HCT116 (cell line): ENCODE measurements at places on chromosomes 16 and 17. TPM values are rescaled to one million over a fixed set of nuclear protein-coding genes. Genes with fewer than 3 reads are reported as not detected.
A peak's percentile ranks its signal among the peaks of the same experiment; 100 is the strongest.

SLC2A4 gene
- total RNA-seq: 2.5 TPM

KRTAP3-1 gene
- total RNA-seq: not detected

DNA sequence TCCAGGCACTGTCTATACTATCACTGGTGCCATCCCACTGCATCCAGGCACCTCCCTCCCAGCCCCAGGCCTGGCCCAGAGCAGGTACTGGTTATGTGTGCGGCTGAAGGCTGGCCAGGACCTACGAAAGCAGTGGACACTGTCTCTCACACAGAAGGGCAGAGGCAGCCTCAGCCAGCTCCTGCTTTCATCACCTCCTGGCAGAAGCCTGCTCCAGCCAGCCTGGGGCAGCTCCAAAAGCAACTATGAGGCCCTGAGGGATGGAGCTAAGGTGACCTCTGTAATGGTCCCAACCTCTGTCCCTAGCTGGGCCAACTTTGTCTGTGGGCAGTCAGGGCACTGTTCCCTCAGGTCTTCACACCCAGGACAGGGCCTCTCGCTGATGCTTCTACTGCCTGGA lies 18.8 kb downstream of the HSD11B2 start:
- no peak for DNase-seq
- no peaks in the 10 kb centered on the region for H3K36me3 ChIP-seq
- no peak overlapping the region for H3K27ac ChIP-seq

DNA sequence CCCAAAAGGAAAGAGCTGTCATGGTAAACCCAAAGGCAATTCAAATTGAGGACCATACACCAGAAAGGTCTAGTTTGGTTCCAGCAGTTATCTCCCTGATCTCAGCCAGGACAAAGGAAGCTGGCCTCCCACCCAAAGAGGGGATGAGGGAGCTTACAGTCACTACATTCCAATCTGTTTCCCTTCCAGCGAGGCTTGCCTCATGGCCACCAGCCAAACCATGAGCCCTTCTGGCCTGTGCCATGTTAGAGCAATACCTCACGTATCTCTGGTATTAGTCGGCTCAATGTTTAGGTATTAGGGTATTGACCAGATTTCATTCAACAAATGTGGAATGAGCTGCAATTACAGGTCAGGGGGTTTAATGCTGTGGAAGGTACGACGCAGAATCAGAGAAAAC lies 8.4 kb downstream of the NDUFAB1 start:
- H3K4me3 ChIP-seq: no peak overlapping the region
- no peak for DNase-seq
- H3K36me3 ChIP-seq: peaks cover 61% of the 10 kb centered on the region
- H3K27me3 ChIP-seq: no peaks in the 10 kb centered on the region

DNA sequence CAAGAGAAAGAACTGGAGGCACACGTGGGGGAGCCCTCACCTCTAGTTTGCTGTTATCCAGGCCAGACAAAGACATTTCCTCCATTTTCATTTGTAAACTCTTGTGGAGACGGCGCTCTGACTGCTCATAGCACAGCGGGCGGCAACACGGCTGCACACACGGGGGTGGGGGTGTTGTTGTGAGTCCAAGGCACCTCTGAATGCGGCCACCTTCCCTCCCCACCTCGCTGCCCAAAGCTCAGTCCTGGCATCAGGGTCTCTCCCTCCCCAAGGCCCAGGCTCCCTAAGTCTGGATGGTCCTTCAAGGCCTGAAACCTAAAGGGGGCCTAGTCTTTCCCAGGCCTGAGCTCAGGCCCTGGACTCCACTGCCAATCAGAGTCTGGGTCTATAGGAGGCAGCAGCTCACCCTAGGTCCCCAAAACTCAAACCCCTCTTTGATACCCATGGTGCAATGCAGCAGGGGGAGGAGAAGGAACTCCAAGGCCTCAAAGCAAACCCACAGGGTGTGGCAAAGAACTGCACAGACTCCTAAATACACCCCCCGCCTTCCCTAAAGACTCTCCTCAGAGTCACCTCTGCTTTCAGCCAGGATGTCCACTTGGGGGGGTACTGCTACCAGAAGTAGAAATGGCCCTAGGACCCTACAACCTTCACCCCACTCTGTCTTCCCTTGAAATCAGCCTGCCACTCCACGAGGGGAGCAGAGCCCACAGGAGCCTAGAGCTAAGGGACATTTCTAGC lies 1.5 kb downstream of the ATXN7L3 start:
- peak; percentile 57 for DNase-seq
- H3K4me3 ChIP-seq: peak overlapping the region; percentile 88
- peaks cover 27% of the 10 kb centered on the region for H3K4me1 ChIP-seq
- peak overlapping the region; percentile 98 for H3K27ac ChIP-seq
- H3K36me3 ChIP-seq: peaks cover 30% of the 10 kb centered on the region
